Anterior cingulate cortex (tissue), 58 donors: ENCODE measurements at places on chromosomes 16 and 17.

DNA sequence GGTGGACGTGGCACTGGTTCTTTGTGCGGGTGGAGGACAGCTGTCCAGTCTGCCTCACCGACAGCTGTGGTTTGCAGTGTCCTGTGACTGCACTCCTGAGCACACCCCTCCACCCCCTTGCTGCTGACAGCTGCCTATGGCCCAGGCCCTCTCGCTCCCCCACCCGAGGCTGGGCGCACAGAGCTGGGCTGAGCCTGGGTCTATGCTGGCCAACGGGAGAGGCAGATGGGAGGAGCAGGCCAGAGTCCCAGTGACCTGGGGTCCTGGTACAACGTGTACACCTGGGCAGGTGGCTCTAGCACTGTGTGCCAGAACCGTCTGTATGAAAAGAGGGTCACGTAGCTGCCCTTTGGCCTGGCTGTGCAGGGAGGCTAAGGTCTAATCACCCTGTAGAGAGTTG is 30.5 kb downstream of the BAIAP2 start:
- DNase-seq, result no peak

- DNase-seq, result no peak
Measured at GRCh38 chr16:58462997-58463941, 36.7 kb upstream of the NDRG4 start.

- DNase-seq, result no peak
Measured at GRCh38 chr17:75526555-75527270, 1.2 kb downstream of the LLGL2 start.

DNA sequence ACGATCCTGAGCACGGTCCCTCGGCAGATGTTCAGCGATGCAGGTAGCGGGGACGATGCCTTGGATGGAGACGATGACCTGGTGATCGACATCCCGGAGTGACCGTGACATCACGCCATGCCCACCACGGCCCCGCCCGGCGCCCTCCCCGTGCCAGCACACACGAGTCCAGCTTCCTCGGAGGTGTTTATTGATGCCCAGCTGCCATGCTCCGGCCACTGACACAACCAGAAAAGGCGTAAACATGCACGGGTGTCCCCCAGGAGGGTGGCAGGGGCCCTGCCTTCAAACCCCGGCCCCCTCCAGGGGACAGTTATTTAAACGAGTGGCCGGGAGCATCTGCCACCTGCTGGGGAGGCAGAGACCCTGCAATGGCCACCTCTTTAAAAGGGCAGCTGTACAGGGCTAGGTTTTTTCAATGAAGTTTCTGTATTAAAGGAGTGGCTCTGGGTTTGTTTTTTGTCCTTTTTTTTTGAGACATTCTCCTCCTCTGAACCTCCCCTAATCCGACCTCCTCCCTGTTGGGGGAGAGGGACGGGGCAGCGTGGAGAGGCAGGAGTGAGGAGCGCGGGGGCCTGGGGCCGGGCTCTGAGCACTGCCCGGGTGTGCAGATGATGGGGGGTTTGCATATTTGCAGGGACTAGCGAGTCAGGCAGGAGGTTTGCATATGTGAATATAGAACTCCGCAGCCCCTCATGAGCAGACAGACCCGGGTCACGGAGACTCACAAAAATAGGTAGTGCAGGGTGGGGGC is 5.3 kb downstream of the DOC2A start:
- no peak for DNase-seq

DNA sequence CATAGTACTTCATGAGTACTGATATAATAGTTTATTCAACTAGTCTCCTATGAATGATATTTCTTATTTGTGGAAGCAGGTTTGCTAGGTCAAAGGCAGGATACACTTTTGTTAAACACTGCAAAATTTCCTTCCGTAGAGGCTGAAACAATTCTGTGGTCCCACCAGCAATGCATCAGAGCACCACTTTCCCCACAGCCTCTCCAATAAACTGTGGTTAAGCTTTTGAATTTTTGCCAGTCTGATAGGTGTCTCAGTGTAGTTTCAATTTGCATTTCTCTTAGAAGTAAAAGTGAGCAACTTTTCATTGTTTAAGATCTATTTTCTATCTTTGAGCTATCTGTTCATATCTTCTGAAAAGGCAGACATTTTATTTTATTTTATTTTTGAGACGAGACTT is 36.4 kb upstream of the CORO6 start:
- DNase-seq, result no peak

DNA sequence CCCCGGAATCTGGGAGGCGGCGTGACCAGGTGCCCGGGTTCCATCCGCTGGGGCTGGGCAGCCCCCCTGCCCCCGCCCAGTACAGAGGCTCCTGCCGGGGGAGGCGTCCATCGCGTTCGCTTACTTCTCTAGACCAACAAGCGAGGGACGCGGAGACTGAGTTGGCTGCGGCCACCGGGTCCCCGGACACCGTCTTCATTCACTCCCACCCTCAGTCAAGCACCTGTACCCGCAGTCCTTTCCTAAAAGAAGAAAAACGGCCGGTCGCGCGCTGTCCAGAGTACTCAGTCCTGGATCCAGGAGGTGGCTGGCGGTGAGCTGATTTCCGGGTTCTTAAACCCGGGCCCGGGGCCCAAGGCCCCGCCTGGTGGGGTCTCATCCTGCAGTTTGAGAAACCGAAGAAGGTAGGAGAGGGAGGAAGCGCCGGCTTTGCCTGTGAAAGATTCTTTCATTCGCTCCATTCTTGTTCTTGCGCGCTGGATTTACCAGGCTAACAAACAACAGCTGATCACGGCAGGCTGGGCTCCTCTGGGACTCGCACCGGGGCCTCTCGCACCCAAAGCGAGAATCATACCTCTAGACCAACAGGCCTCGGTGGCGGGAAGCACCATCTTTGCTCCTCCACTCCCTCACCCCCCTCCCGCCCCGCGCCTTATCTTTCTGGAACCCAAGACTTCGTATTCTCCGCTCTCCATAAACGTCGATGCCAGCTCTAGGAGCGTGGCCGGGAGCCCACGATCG is 17.4 kb upstream of the OR1F1 start:
- no peak for DNase-seq

DNA sequence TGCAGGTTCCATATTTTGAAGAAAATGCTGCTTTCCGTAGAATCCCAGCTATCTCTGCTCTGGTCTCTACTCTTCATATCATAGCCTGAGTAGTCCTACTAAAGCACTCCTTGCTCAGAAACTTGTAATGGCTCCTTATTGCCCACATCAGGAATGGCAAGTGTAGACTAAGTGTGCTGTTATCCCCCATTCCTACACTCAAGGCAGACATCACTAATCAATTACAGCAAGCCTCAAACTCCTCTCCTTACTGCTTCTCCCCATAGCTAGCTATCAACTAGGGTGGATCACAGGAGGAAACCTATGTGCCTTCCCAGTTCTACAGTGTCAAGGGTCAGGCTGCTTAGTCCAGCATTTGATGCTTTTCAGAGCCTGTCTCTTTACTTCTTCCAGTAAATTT is 163.4 kb downstream of the HAPSTR1 start:
- DNase-seq, result no peak

- no peak for DNase-seq
Measured at GRCh38 chr17:1060991-1061390, 64.1 kb downstream of the TIMM22 start.

GRCh38 chr17:31092475-31093064 is 2.2 kb upstream of the NF1 start:
- no peak for DNase-seq

DNA sequence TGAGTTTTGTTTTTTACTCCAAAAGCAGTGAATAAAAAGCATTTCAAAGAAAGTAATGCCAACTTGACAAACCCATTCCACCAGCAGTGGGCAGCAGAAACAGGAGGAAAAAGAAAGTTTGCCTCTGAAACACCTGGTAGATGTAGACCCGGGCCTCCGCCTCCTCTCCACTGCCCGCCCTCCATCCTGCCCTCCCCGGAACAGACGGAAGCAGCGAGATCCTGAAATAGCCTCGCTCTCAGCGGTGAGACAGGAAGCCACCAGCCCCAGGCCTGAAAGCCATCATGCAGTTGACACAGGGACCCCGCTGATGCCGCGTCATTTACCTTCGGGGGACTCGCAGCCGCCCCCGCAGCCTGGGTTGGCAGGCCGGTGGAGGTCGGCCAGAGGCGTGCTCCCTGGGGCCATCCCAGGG is 67.8 kb downstream of the C16orf78 start:
- DNase-seq, result no peak

- no peak for DNase-seq
Measured at GRCh38 chr17:71089431-71089830, 920.1 kb downstream of the KCNJ2 start.

DNA sequence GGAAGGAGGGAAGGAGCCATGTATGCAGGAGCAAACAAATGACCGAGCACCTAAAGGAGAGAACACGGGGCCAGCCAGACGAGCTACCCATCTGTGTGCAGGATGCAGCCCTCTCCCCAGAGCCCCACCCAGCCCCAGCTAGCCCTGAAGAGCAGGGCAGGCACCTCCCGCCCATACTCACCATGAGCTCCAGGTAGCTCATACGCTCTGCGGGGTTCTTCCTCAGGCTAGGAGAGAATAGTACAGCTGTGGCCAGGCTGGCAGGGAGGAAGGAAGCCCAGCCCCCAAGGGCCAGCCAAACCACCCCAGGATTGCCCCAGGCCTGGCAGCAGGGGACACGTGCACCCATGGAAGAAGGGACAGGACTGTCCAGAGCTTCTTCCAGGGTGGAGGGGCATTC is 81.9 kb downstream of the KCNJ18 start:
- DNase-seq, result no peak

DNA sequence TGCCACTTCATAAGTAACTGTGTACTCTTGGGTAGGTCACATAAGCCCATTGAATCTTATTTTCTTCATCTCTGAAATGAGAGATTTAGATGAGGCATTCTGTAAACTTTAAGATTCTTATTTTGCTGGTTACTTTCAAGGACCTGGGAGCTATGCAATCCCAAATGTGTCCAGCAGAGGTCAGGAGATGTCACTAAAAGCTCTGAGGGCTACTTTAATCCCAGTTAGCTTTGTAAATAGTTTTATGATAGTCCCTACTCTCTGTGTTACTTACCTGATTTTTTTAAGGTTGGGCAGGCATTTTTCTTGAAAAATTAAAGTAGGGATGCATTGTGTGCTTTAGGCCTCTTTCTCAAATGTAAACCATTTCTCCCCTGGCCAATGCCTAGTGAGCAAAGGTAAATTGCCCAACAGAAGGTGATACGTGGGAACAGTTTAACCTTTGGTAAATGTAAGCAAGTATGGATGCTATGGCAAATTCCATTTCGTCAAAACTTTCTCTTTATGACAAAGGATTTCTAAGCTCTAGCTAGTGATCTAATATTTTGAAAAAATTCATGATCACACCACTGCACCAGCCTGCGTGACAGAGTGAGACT is 57.1 kb upstream of the WSB1 start:
- DNase-seq, result peak; percentile 27

DNA sequence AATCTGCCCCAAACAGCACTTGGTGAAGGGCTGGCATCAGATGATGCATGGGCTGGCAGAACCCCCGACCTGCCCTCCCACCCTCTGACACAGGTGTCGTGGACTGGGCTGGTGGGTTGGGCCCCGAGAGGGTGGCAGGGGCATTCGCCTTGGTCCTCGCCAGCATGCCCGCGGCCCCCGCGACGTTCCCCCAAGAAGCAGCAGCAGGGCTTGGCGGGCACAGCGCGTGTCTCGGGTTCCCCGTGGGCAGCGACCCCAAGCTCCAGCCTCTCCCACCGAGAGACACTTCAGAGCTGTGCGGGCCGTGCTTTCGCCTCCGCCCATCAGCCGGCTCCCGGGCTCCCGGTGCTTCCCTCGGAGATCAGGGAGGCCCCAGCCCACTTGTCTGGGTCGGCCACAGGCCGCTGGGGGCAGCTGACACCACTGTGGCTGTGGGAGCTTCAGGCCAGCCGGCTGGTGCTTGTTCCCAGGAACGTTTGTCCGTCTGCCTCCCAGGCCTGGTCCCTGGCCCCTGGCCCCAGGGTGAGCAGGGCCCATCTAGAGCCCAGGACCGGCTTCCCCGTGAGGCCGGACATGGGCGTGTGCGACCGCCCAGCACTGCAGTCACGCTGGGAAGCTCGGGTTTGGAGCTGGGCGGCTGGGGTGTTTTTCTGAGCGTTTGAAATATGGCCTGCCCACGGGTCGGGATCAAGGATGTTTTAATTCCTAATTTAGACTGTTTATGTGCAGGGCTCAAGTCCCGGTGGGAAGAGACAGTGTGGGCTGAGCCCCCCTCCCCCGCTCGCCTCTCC is 16.6 kb downstream of the CACNA1H start:
- DNase-seq, result no peak

- no peak for DNase-seq
Measured at GRCh38 chr17:70521821-70522256, 352.5 kb downstream of the KCNJ2 start.

- DNase-seq, result no peak
Measured at GRCh38 chr16:73891129-73891542, 405.5 kb upstream of the PSMD7 start.

DNA sequence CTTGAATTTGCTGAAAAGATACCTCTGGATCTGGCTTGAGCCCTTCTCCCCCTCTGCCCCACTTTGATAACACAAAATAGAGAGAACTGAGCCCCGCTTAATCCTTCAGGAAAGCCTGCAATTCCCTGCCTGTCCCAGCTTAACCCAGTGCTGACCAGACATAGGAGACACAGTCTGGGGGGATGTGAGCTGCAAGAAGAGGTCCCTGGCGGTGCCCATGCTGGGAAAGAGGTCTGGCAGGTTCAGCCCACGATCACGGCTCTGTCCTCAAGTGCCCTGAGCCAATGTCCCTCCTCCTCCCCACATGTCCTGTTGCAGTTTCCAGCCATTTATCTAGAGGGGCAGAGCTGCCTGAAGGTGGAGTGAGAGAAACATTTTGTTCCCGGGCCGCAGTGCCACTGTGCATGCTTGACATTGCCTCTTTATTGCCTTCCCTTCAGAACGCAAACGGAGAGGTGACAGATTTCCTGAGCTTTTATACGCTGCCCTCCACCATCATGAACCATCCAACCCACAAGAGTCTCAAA is 29.0 kb downstream of the PLCD3 start:
- no peak for DNase-seq

GRCh38 chr17:55420067-55420775 is 1.4 kb downstream of the MMD start:
- DNase-seq, result no peak

DNA sequence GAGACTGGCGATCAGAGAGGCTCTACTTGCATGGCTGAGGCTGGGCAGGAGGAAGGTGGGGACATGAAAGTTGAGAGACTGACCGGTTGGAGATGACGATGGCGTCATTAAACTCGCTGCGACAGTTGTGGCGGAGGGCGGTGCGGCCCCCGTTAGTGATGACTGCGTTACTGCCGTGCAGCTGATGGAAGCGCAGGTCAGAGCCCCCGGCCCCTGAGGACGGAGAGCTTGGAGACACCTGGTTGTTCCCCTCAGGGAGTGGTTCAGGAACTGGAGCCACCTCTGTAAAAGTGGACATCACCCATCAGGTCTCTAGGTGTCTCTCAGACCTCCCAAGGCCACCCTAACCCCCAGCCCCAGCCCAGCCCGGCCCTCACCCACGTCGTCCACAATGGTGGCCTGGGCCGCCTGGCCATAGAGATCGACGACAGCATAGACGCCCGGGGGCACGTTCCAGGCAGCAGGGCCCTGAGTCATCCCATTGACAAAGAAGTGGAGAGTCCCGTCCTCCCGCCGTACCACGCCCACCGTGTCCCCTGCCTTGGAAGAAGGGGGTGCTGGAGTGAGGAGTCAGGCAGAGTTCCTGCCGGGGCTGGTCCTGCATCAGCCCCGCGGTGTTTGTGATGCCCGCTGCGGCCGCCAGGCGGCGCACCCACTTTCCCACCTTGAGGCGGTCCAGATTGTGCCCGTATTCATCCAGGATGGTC is 5.3 kb downstream of the NEURL4 start:
- DNase-seq, result no peak

- DNase-seq, result no peak
Measured at GRCh38 chr16:81866820-81867440, 87.8 kb downstream of the PLCG2 start.

GRCh38 chr17:45314741-45315647 is 1.8 kb downstream of the MAP3K14 start:
- DNase-seq, result no peak

- no peak for DNase-seq
Measured at GRCh38 chr16:4003576-4003975, 112.7 kb downstream of the ADCY9 start.
